ENCODE measurements at places on chromosomes 5 and 9.

DNA sequence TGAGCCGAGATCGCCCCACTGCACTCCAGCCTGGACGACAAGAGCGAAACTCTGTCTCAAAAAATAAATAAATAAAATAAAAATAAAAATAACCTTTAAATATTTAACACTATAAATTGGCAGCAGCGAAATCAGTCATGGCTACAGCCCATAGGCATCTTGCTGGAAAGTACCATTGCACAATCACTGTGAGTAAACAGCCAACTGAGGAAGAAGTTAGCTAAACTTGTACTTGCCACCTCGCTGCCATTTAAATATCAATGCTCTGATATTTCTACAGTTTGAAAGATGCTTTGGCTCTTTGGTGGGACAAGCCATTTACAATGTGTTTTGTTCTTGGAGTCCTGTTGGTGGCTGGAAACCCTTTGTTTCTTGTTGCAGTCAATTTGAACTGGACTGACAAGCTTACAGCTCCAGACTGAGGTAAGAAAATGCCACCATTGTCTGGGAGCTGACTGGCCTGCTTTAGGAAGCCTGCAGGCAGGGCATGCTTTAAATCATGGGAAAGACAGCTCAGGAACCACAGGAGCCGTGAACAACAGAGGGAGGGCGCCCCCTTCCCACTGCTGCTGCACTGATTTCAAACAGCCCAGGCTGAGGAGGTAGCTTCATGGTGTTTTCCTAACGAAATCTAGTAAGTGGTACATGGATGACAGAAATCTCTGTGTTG lies 322.8 kb upstream of the RFX3 start:
- no peak for DNase-seq

- no peak for DNase-seq
Observed at GRCh38 chr5:92429646-92430045, 1046.5 kb upstream of the ARRDC3 start.

DNA sequence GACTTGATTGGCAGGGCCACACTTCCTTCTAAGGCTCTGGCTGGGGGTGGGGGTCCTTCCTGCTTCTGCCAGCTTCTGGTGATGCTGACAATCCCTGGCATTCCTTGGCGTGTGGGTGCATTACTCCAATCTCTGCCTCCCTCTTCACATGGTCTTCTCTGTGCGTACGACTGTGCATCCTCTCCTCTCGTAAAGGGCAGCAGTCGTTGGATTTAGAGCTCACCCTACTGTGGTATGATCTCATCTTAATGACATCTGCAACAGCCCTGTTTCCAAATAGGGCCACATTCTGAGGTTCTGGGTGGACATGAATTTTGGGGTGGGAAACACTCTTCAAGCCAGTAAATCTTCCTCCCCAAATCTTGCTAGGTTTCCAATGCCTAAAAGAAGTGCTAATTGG lies 36.8 kb downstream of the ROPN1L start:
- DNase-seq = no peak

DNA sequence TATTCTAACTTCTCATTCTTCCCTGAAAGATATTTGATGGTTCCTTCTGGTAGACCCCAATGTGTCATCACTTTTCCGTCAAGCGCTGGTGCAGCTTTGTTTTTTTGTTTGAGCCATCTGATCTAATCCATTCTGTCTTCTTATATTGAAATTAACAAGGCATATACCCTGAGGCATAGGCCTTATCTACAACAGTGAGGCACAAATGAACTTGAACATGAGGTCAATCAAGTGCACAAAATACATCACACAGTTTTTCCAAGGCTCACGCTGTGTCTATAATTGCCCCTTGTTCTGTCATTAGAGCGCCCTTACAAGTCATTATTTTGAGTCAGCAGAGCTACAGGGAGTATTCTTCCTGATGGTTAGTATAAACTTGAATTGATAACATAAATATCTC lies 406.6 kb downstream of the MAT2B start:
- no peak for DNase-seq

DNA sequence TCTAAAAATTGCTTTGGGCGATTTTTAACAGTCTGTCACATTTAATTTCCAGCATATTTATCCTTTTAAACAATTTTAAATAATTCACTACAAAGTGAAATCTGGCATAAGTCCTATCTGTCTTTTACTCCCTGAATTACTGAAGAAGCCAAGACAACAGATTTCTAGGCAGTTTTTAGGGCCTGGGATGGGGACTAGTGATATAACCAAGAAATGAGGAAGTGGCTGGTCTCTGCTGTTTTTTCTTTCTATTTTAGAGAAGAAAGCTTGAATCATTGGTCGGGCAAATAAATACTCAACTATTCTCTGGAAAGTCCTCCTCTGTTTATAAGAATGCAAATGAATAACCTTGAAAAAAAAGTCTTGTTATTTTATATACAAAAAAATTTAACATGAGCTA lies 79.7 kb upstream of the SSBP2 start:
- no peak for DNase-seq

- no peak for DNase-seq
Observed at GRCh38 chr9:113886026-113886369, 9.9 kb downstream of the ZNF618 start.

DNA sequence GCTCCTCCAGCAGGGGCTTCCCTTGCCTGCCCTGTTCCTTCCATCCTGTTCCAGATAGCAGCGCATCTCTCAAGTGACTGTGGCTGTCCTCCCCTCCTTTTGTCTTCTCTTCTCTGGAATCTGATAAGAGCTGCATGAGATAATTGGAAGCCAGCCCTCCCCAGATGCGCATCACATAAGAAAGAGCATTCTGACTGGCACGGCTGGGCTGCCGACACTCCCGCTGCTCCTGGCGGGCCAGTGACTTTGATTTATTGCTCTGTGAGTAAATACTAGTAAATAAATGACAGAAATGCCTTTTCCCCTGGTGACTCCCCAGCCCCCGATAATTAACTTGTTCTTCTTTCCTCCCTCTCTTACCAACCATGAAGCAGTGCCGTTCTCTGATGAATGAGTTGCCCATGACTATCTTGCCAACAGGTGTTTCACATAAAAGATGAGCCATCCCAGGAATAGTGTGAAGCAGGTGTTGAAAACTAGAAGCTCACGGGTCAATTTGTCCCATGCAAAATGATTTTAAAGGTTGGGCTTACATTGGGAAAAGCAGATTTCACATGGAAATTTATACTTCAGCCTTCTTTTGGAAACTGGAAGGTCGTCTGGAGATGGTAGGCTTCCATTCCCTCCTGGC lies 212.3 kb downstream of the ERCC6L2 start:
- DNase-seq = no peak

- DNase-seq = no peak
Observed at GRCh38 chr5:17004441-17005106, 68.5 kb upstream of the MYO10 start.

GRCh38 chr9:95574176-95574575 lies 57.4 kb upstream of the PTCH1 start:
- no peak for DNase-seq

DNA sequence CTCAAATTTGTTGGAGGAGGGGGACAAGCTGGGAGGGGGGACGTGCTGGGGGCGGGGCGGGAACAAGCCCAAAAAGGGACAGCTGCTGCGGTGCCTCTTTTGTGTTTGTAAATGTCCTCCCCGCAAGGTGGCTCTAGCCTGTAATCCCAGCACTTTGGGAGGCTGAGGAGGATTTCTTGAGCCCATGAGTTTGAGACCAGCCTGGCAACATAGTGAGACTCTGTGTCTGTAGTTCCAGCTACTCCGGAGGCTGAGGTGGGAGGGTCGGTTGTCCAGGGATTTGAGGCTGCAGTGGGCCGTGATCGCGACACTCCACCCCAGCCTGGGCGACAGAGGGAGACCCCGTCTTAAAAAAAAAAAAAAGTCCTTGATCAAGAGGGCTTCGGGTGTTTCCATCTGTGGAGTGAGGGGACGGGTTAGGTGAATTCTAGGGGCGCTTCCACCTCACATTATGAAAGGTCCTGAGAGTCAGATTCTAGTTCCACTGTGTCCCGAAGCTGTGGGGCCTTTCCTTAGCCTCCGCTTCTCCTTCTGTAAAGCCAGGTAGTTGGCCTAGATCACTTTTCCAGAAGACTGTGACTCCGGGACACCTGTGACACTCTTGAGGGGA lies 779 bp upstream of the CTNNA1 start:
- DNase-seq = peak; percentile 29

DNA sequence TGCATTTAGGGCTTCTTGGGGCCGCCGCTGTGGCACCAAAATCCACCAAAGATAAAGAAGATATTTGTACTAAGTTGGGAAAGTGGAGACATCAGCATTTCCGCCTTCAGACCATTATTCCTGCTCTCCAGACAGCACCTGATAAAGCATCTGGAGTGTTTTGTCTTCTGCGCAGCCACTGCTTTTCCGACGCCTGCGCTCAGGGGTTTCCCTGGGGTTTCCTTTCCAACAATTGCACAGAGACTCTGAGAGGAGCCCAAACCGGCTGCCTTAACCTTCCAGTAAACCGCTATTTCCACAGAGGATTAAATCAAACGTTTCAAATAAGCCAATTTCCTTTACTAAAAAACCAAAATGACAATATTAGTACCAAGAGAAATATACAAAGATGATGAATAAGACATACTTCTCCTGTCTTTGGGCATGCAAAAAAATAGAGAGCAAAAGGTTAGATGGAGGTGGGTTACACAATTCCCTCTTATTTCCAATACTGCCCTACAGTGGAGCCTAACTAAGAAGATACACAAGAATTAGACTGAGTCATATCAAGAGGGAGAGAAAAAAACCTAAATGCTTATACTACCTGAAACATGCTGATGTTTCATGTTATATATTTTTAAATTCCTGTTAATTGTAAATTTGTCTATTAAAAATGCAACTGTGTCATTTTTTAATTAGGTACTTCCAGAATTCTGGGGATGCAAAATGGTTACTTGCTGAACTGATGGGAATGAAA lies 98.4 kb downstream of the MAPKAP1 start:
- no peak for DNase-seq

- no peak for DNase-seq
Observed at GRCh38 chr5:120545007-120545406, 80.9 kb downstream of the PRR16 start.

DNA sequence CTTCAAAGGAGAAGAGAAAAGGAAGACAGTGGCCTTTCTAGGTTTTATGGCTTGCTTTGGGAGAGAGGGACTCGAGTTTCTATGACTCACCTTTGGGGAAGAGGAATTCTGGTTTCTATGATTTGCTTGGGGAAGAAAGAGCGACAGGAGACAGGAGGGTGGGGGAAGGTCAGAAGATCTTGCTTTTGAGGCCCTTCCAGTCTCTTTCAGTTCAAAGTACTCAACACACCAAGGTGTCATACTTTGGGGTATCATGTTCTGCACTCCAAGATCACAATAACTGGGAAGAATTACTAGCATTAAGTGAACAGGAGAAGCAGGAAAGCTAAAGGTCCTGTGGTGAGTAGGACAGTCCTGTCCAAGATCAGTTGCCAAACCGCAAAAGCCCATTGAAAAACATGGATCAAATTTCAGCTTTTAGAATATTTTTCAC lies 324.5 kb downstream of the ARHGEF28 start:
- no peak for DNase-seq

- DNase-seq = no peak
Observed at GRCh38 chr9:4592295-4592694, 69.8 kb upstream of the PLPP6 start.

DNA sequence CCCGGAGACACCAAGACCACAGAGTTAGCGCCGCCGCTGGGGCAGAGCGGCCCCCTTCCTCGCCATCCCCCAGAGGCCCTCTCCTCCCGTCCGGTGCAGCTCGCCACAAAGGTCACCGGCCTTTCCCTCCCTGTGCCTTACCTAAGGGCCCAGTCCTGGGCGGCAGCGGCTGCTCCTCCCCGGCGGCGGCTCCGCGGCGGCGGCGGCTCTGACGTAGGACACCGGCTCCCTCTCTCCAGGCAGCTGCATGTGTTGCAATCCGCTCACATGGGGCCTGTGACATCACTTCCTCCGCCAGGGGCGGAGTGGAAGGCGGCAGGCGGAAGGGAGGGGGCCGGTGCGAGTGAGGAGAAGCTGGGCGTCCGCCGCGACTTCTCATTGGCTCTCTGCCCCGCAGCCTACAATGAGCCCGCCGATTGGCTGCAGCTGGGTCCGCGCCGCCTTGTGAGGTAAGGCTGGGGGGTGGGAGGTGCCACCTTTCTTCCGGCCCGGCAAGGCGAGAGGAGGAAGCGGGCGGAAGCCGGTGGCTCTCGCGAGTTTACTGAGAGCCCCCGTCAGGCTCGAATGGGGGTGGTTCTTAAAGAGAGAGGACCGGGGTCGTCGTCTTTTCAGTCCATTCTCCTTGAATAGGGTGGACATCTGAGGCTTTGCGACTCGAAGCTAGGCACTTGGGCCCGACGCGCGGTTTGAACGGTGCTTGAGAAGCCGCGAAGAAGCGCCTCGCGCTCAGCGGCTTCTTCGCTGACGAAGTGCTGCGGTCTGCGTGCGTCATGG lies at the start of gene ETF1:
Gene ETF1, minus strand, starts transcription at position 281 of the 774 bp plus-strand sequence. CDS start 318 bp downstream, outside the sequence.
- peak; percentile 99 for DNase-seq

- peak; percentile 74 for DNase-seq
Observed at GRCh38 chr9:107638521-107639310, 149.1 kb upstream of the KLF4 start.

Data from fibroblast of the conjunctiva (primary cell).